AG10803 (cell line): ENCODE measurements at places on chromosomes 4 and X.

DNA sequence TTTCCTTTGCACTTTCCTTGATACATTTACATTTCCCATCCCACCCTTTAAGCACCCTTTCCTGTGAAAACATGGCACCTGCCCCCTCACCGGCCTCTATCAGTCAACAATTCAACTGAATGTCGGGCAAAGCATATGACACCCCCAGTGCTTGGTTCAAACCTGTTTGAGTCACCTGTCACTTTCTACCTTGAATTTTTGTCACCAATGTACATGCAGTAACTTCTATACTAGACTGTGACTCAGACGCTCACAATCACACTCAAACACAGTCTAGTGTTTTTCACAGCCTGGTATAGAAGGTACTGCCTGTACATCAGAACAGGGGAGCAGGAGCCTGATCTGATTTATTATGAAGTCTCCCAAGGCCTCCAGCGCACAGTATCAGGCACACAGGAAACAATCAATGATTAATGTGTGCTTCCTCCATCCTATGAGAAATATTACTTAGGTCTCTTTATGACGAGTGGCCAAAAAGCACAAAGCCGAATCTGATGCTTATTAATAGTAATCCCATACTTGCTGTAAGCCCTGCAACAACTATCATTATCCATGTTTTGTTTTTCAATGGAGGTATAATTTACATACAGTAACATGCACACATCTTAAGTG lies 49.2 kb upstream of the FAM9C start:
- DNase-seq, result no peak

GRCh38 chrX:57677132-57677858 lies 2.8 kb downstream of the NLRP2B start:
- no peak for DNase-seq

DNA sequence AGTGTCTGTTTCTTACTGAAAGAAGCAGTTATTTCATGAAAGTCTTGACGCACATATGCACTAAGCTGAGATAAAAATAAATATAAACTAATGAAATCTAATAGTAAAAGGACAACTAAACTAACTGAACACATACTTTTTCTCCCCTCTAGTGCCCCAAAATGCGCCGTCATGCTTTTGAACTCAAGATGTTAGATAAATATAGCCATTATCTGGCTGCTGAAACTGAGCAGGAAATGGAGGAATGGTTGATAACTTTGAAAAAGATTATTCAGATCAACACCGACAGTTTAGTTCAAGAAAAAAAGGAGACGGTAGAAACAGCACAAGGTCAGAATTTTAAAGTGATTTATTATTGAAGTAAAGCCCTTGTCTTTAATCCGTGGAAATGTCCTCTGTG lies 70.2 kb downstream of the DOCK11 start:
- no peak for DNase-seq

DNA sequence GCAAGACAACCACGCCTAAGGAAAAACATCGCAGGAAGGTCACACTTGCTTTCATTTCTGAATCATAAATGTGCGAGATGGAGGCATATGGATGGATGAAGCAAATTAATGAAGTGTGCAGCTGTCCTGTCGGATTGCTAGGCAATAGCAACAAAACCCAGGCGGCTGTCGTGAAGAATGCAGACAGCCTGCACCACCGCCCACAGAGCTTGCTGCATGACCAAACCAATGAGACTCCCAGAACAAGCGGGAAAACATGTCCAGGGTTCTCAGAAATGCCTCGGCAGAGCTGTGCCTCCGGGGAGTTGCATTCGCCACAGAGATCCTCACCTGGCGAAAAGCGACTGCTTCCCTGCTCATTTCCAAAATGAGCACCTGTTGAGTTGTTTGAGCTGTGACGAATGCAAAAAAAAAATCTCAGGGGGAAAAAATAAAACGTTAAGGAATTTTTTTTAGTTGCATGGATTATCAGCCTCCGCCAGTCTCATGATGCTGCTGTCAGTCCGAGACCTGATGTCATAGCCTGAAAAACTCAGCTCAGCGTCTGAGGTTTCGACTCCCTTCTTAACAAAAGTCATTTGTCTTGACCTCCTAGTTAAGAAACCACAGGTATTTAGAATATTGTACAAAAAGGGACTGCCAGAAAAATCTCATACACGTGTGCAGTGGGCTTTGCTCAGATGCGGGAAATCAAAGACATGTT lies 155.5 kb upstream of the MXRA5 start:
- peak; percentile 21 for DNase-seq

DNA sequence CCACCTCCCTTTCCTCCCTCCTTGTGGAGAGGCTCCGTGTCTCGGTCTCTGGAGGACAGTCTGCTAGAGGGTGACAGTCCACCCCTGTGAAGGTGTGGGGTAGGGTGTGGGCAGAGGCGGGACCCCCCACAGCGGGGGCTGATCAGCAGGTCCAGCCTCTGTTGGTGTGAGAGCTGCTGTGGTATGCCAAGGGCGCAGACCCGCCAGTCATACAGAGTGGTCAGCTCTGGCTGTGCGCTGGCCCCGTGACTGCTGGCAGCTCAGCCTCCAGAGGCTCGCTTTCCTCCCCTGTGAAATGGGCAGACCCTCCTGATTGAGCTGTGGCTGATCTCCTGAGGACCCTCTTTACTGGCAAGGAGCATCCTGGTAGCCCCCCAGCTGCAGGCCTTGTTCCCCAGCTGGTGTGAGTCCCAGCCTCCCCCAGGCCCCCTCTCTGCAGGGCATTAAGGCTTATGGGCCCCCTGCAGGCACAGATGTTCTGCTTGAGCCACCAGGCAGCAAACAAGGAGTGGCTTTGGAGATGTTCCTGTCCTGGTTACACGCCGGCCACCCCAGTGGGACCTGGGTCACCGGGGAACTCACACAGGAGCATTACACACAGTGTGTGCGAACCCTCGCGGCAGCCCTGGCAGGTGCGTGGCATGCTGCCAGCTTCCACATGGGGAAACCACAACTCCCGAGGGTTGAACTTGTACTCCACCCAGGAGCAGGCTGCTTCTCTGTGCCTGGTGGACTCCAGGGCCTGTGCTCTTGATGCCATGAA lies 76.8 kb downstream of the PPP2R2C start:
- no peak for DNase-seq

GRCh38 chrX:11193035-11193469 lies 81.9 kb downstream of the HCCS start:
- DNase-seq, result peak; percentile 40

GRCh38 chr4:33739884-33740632 lies 2504.3 kb downstream of the ARAP2 start:
- DNase-seq, result no peak

GRCh38 chr4:77438549-77438948 lies 167.1 kb upstream of the CXCL13 start:
- DNase-seq, result no peak

GRCh38 chr4:5712517-5712916 lies 1.5 kb downstream of the EVC start:
- DNase-seq, result peak; percentile 59

GRCh38 chr4:90030953-90031352 lies 96.2 kb upstream of the CCSER1 start:
- no peak for DNase-seq

GRCh38 chr4:48483006-48483776 lies at the start of gene SLC10A4:
Gene SLC10A4, plus strand, starts transcription at chr4:48483343. Its CDS starts 219 bp downstream, at chr4:48483562.
- DNase-seq, result no peak

- DNase-seq, result no peak
Observed at GRCh38 chr4:103397541-103397940, 199.4 kb upstream of the CENPE start.

DNA sequence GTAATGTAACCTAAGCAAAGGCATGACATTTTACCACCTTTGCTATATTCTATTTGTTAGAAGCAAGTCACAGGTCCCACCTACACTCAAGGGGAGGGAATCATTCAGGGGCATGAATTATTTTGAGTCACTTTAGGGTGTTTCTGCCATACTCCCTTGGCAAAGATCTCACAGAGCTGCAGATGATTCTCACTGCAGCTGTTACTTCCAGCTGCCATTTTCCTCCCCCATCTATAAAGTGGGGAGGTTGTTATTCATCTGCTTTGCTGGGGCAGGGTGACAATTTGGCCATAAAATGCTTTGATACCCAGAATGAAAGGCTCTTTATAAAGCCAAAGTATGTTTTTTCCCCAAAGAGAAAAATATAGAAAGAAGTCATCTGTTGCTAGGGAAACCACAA lies 136.5 kb upstream of the SMIM31 start:
- DNase-seq, result no peak

GRCh38 chrX:107738768-107739167 lies 36.8 kb downstream of the TSC22D3 start:
- DNase-seq, result no peak

GRCh38 chrX:34893741-34894140 lies 48.9 kb upstream of the FAM47B start:
- no peak for DNase-seq

- no peak for DNase-seq
Observed at GRCh38 chr4:170306208-170306607, 216.5 kb upstream of the AADAT start.

GRCh38 chrX:26586570-26586969 lies 370.6 kb downstream of the MAGEB5 start:
- DNase-seq, result no peak

GRCh38 chr4:183099537-183100297 lies 660 bp downstream of the WWC2 start:
- DNase-seq, result no peak

DNA sequence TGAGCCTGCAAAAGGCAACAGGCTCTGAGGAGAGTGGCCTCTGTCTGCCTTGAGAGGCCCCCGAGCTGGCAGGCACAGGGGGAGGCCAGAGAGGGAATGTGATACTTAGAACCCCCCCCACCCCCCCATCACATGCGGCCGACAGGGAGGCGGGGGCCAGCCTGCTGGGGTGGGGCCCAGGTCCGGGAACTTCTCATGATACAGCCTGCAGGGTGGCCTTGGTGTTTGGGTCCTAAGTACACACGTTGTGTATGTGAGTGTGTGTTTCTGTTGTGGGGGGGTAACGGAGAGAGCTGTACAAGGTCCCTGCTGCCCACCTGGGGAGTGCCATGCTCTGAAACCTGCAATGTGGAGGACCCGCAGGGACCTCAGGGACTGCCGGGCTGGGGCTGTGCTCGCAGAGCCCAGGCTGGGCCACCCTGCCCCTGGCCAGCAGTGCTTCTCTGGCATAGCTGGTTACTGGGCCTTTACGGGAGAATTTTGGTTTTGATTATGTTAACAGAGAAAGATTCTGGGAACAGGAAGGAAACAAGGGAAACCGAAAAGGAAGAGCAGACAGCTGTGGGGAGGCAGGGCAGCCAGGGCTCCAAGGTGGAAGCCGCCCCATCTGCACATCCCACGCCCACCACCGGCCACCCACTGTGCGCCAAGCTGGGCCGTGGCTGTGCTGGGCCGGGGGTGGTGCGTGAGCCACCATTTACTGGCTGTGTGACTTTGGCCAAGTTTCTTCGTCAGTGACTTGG lies 19.9 kb downstream of the SH3BP2 start:
- no peak for DNase-seq

DNA sequence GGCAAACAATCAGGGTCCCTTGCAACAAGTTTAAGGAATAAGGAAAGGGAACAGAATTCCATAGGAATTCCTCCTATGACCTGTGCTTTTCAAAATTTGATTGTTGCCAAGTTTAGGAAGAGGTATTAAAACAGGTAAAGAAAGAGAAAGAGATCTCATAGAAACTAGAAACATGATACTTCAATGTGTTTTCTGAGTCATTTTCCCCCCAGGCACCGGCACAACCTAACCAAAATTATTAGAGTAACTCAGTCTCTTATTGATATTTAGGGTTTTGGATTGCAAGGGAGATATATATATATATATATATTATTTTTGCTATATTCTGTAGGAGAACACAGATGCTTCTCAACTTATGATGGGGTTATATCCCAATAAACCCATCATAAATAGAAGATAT lies 278.0 kb upstream of the DKK2 start:
- DNase-seq, result no peak
